ENCODE measurements at places on chromosomes 5 and 9.

DNA sequence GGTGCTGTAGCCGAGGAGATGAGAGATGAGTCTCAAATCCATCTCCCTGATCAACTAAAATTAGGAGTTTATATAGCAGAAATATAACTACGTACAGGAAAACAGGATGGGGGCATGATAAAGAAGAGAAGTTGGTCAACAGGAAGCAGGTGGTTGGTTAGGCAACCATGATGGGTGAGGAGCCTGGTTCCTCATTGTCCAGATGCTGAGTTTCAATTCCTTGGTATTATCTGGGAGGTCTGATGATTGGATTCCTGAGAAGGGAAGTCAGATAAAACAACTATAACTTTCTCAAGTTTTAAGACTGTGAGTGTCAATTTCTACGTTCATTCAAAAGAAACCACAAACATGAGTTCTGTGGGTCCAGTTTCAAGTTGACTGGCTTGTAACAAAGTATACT, 323.9 kb downstream of the MTRR start:
- DNase-seq = no peak

DNA sequence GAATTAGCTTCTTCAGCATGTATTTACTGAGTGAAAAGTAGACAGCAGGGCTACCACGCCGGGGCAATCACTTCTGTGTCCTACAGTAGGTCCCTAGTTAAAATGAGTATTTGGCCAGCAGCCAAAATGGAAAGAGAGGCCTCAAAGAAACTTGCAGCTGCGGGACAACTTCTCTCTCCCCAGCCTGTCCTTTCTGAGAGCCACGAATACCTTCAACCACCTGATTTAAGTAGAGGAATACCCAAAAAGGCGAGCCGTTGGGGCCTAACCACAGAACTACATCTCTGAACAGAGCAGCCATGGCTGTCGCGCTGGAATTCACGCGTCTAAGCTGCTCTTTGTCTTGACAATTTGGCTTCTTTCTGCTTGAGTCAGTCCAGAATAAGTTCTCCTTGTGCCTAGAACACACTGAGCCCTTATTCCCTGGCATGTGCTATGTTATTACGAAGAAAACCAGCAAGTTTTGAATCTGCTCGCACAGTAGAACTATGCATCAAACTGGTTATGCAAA, 43.8 kb upstream of the GOLPH3 start:
- DNase-seq = no peak

- no peak for DNase-seq
These were observed 1012.5 kb downstream of the NR2F1-AS1 start for GRCh38 chr5:92568522-92568921.

GRCh38 chr9:134568116-134568515, 73.5 kb upstream of the COL5A1 start:
- DNase-seq = no peak

GRCh38 chr9:94853887-94854286, 127.4 kb downstream of the AOPEP start:
- DNase-seq = no peak

GRCh38 chr5:71719063-71719964, at the start of gene CARTPT:
CARTPT (plus strand) TSS chr5:71719275; CDS start chr5:71719294, 19 bp downstream.
- DNase-seq = no peak

DNA sequence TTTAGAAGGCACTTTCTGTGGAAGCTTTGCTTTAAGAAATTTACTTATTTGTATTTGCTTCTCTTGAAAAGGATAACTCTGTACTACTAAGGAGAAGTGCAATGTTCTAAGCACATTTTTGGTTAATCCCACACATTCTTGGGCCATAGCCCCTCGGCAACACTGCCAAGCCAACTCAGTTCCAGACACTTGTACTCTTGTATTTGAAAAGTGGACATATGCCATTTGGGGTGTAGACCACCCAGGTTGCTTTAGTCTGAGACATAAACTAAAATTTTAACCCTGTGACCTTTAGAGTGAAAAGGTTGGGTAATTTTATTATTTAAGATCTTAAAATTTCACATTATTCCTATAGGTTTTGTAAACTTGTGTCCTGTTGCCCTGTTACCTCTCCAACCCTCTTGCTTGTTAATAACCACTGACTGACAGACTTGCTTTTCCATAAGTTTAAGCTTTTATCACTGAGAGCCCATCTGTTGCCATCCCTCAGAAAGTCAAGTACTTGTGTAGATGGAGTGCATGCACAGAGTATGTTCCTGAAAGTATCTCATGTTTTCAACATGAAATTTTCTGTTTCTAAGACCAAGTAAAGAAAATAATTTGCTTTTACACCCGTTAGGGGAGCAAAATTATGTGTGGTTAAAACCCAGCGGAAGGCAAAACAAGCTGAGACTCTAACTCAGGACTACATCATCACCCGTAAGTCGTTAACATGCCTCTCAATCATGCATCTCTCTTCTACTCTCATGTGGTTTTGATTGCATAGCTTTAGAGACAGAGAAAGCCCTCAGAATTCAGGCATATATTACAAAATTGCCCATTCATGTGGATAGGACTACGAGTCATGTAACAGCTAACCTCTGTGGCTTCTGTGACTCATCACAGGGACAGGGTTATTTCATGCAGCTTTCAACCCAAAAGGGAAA, 117.3 kb downstream of the GDNF start:
- DNase-seq = peak; percentile 25

DNA sequence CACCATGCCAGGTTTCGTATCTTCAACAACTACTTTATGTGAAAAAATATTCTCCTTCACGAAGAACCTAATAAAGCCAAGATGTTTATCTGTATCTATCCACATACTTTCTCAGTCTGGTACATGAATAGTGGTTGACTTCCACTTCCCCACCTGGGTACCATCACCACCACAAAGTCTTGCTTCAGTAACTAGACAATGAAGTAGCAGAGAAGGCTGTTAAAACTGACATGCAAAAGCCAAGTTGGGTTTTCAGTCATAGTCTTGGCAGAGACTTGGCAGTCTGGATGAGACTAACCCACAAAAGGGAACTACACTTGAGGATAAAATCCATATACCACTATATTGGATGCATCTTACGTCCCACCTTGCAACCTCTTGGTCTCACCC, 5.0 kb downstream of the P4HA2 start:
- peak; percentile 38 for DNase-seq

GRCh38 chr5:158414780-158415179, 555.8 kb upstream of the CLINT1 start:
- no peak for DNase-seq

DNA sequence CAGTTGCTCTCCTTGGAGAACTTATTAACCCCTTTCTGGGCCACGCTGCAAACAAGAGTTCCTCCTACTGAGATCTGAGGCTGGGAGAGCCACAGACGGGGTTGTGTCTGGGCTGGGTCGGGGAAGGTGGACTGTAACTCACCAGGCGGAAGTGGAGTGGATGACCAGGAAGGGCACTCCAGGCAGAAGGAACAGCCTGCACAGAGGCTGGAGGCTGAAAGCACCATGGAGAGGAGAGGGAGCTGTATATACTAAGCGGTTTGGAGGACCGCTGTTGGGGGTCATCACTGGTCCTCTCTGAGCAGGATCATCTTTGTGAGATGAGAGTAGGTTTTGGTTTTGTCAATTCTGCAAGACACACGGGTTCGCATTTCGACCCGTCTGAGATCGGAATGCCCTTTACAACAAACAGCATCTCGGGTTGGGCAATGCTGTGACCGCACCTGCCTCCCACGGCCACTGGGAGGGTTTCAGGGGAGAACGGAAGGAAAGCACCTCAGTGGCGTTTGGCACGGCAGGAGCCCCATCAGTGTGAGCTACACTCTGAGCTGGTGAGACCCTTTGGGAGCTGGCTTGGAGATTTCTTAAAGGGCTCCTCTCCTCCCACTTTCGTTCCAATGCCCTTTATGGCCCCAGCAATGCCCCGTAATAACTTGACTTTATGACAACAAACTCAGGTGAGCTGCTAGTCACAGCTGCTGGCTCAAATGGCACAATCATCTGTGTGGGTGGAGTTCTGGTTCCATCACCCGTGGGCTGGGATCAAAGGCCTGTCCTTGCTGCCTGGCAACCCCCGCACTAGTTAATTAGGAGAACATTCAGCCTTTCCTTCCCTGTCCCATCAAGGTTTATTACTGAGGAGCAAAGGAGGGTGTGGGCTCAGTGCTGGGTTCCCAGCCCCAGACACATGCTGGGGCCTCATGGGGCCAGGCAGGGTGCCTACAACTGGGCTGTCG, 18.7 kb upstream of the NEURL1B start:
- no peak for DNase-seq

GRCh38 chr5:116528519-116529234, 45.9 kb downstream of the SEMA6A start:
- no peak for DNase-seq

DNA sequence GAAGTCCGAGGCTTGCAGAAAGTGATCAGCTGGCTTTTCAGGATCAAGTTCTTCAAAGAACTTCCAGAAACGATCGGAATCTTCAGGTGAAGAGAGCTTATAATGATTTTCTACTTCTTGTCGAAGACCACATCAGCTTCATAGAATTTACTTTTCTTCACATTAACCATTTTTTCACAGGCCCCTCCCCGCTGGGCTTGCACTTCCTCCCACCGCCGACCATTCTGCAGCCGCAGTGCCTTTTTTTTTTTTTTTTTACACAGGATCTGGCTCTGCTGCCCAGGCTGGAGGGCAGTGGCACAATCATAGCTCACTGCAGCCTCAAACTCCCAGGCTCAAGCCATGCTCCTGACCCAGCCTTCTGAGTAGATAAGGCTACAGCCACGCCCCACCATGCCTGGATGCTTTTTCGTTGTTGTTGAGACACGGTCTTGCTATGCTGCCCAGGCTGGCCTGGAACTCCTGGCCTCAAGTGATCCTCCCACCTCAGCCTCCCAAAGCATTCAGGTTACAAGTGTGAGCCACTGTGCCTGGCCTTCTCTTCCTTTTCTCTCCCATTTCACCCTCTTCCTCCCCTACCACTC, 15.3 kb upstream of the RNF130 start:
- no peak for DNase-seq

DNA sequence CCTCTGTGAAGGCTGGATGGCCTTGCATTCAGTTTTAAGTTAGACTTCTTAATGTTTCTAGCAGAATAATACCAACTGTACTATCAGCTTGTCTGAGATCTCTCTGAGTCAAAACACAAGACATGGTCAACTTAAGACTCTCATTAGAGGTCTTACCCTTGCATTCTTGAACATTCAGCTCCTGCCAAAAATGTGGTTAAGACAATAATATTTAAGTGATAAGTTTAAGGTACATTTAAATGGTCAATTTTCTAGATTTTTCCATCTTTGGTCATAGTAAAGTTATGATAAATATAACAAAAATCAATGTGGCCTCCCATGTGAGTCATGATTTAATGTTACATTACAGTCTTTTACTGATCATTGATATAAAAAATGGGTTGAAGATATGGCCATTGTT, 75.0 kb downstream of the NR2F1 start:
- DNase-seq = no peak

GRCh38 chr5:9381464-9381863, 164.4 kb downstream of the SEMA5A start:
- peak; percentile 39 for DNase-seq

DNA sequence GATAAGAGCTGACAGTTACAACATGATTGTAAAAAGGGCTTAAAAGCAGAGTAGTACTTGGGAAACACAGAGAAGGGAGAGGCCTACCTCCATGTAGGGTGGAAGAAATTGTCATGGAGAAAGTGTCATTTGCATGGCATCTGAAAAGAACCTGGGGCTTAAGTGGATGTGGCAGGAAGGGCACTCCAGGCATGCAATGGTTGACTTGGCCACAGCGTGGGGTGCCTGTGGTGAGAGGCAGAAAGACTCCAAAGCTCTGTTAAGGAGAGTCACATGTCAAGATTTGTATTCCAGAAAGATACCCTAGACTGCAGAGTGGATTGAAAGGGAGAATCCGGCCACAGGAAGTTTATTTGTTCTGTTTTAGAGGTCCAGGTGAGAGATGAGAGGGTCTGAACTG, 2.4 kb downstream of the POLR3G start:
- no peak for DNase-seq

DNA sequence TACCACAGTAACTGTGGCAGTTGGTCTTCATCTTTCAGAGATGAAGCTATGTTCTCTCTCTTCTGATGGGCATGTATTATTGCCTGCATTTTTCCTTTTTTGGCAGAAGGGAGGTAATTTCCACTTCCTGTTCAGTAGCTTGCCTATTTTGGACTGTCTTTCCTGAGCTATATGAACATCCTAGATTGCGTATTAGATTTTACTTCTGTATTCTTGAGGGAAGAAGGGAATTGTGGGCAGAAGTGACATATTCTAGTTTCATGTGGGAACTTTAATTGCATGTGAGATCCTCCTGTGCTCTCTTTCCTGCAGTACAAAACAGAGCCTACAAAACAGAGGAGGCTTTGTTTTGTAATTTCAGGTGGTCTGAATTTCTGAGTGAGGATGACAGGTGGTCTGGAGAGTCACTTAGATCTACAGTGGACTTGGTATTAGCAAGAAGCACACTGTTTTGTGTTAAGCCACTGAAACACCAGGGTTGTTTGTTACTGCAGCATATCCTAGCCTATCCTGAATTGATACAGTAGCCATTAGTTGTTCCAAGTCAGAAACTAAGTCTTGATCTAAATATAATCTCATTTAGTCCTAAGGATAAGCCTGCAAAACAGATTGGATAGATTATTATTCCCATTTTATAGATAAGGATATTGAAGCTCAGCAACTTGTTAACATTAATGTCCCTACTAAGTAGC, 68.1 kb downstream of the AOPEP start:
- DNase-seq = no peak

GRCh38 chr9:99294850-99295461, 72.9 kb downstream of the SEC61B start:
- no peak for DNase-seq

- no peak for DNase-seq
These were observed 7.4 kb upstream of the AMACR start for GRCh38 chr5:34015120-34015822.

DNA sequence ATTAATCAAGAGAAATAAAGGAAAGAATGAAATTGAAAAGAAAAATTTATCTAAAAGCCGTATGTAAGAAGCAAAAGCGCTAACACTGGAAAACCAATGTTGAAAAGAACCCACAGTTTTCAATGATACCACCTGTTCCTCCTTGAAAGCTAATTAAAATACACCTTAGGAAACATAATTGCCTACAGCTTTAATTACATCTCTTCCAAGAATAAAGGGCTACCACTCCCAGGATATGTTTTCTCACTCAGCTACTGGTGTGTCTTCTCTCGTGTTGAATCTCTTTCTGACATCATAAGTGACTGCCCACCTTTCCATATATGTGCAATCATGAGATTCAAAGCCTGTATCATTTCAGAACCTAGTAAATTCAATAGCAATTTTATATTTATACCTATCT, 880.6 kb upstream of the DMAC1 start:
- DNase-seq = no peak

DNA sequence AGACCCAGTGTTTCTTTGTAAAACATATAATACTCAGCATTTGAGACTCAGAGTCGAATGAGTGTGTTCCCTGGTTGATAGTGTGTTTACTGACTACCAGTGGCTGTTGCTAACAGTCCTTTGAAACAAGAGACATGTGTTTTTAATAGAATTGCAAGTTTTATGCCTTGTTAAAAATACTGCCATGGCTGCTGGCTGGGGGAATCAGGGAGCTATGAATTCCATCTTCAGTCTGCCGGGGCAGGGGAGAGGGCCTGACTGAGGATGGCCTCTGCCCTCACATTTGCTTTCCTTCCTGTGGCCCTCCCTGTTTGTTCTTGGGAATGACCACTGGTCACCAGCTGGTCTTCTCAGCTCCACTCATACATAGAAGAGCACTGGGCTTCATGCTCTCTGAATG, 63.8 kb downstream of the PDZD2 start:
- DNase-seq = no peak

GRCh38 chr5:89105171-89105695, 222.2 kb upstream of the MEF2C start:
- no peak for DNase-seq

Measured in GM10248 (cell line).